ENCODE measurements at places on chromosomes 4 and X. TPM values are rescaled to one million over a fixed set of nuclear protein-coding genes. Genes with fewer than 3 reads are reported as not detected.

RHOH gene
- total RNA-seq = 209 TPM

RRH gene
- total RNA-seq = 0.64 TPM

NEIL3 gene
- total RNA-seq = not detected

MAGEA10 gene
- not detected for total RNA-seq

PPARGC1A gene
- total RNA-seq = not detected

PABPC5 gene
- total RNA-seq = not detected

POU4F2 gene
- total RNA-seq = not detected

NLRP2B gene
- total RNA-seq = not detected

CTAG1A gene
- not detected for total RNA-seq

NHS gene
- total RNA-seq = not detected

HSD17B13 gene
- total RNA-seq = 0.39 TPM

RPA4 gene
- 2.7 TPM for total RNA-seq

OR13H1 gene
- not detected for total RNA-seq

ATP2B3 gene
- not detected for total RNA-seq

SLC34A2 gene
- total RNA-seq = not detected

SPACA5B gene
- not detected for total RNA-seq

FAM13A gene
- 3.4 TPM for total RNA-seq

PITX2 gene
- total RNA-seq = not detected
